ENCODE measurements at places on chromosomes 5 and 9.

- no peak for DNase-seq
Measured at GRCh38 chr5:35294976-35295375, 64.7 kb upstream of the PRLR start.

DNA sequence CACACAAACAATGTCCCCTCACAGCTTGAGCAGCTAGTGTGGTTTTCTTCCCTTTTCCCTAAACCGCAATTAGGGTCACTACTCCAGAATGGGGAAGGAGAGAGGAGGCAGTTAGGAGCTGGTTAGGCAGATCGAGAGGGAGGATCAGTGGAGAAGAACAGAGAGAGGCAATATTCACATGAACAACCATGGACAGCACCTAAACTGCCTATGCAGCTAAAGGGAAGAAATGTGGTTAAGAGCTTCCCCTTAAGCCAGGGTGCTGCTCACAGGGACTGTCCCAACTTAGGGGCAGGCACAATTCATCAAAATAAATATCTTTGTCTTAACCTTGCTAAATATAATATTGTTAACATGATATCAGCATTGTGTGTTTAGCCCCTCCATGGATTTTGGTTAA is 359.3 kb upstream of the CDH18 start:
- no peak for DNase-seq

GRCh38 chr5:132439521-132440089 is 51.0 kb downstream of the IRF1 start:
- DNase-seq: no peak

DNA sequence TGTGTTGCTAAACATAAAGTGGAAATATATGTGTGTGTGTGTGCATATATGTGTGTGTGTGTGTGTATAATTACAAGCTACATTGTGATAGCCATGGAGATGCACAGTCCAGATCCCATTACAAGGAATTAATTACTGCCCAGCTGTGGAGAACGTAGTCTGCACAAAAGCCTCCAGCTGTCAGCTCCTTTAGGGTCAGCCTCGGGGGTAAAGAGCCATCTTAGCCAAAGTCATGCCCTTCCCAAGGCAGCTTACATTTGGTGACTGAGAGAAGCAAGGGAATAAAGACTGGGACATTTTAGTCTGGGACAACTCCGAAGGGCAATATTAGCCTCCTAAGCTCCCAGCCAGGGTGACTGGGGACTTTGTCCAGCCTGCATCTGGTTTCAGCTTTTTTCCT is 21.9 kb upstream of the FOCAD start:
- DNase-seq: no peak

DNA sequence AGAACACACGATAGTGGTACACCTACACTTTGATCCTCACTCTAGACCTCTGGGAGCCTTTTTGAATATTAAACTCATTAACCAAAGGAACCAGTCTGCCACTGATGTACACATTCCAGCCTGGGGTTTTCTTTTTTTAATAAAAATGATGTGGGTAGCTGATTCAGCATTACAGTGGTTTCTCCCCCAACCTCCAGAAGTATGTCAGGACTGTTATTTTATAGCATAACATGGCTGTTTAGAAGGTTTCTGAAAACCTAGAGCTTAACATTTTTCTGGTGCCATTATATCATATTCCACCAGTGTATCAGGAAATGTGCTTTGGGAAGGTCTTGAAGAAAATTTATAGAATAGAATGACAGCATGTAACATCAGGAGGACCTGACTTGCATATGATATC is 540.9 kb upstream of the WWC1 start:
- no peak for DNase-seq

- DNase-seq: no peak
Measured at GRCh38 chr5:173736923-173737412, 120.5 kb upstream of the BOD1 start.

DNA sequence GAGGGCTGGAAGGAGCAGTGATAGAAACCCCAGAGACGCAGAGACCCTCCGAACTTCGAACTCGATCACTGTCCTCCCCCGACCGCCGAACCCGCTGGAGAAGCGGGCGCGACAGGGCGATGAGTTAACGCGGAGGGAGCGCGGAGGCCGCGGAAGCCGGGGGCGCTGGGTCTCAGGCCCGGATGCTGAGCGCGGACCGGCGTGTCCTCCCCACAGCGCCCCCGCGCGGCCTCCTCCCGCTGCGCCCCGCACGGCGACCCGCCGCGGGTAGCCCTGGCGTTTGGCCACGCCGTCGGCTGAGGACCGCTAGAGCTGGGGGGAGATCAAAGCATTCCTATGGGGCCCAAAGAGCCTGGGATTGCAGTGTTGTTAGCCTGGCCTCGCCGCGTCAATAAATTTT is 7.7 kb upstream of the DMRT2 start:
- no peak for DNase-seq

DNA sequence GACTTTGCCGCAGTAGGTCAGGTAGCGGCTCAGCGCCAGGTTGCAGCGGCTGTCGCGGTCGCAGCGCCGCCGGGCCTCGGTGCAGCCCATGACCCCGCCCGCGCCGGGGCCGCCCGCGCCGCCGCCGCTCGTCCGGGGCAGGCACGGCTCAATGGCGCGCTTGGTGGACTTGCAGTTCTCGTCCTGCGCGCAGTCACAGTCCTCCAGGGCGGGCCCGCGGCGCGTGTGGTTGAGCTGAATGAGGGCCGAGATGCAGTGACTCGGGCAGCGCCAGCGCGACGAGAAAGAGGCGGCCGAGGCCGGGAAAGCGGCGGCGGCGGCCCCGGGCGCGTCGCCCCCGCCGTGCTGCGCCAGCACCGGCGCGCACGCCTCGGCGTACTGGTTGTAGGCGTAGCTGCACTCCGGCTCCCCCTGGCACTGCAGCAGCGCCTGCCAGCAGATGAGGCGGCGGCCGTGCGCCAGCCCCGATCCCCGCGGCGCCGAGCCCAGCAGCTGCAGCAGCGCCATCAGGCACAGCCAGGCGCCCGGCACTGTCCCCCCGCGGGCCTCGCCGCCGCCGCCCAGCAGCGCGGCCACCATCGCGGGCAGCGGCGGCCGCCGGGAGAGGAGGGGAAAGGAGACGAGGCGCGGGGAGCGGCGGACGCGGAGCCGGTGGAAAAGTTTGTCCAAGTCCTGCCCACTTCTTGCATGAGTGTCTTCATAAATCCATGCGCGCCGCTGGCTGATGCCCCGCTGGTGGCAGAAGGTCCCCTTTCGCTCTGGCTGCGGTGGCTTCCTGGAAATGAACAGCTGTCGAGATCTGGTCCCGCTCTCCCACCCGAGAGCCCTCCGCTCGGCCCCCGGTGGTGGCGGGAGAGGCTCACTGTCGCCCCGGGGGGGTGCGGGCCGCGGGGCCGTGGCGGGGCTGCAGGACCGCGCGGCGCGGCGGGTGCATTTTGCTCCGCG is 833 bp downstream of the GAS1 start:
- peak; percentile 57 for DNase-seq

Measured in activated T-helper 1 cell treated with anti-CD3 and anti-CD28 coated beads, Interleukin-2, amount 50 U/mL, for 16 hours (primary cell).